ENCODE measurements at places on chromosomes 3 and 15.

DNA sequence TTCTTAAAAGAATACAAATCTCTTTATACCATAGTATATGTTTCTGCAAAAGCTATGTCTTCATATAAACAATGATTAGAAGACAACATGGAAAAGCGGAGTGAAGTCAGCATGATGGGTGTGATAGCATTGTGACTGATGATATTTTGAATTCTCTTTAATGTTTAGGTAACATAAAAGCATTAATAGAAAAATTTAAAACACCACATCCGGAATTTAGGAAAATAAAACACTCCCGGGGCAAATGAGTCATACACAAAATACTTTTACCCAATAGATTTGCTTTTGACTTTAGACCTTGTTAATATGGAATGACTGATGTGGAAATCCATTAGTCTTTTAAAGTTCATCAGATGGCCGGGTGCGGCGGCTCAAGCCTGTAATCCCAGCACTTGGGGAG lies 134.7 kb downstream of the P3H2 start:
- no peak for DNase-seq

DNA sequence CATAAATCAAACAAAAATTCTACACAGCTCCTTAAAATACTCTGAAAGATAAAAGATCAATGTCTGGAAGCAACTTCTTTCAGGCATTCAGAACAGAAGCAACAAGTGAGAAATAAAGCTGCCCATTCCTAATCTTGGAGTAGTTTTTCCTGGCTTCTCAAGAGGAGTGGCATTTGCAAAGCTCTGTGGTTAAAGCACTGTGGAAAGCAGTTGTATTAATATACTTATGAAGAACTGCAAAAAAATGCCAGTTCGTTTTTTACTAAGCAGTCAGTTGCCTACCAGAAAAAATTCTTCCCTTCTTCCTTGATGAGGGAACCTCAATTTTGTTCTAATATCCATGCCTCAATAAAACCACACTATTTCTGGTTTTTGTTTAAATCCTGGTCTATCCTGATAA lies 197.8 kb downstream of the TNIK start:
- no peak for DNase-seq

GRCh38 chr3:126530171-126531050 lies 6.5 kb downstream of the CHST13 start:
- no peak for DNase-seq

DNA sequence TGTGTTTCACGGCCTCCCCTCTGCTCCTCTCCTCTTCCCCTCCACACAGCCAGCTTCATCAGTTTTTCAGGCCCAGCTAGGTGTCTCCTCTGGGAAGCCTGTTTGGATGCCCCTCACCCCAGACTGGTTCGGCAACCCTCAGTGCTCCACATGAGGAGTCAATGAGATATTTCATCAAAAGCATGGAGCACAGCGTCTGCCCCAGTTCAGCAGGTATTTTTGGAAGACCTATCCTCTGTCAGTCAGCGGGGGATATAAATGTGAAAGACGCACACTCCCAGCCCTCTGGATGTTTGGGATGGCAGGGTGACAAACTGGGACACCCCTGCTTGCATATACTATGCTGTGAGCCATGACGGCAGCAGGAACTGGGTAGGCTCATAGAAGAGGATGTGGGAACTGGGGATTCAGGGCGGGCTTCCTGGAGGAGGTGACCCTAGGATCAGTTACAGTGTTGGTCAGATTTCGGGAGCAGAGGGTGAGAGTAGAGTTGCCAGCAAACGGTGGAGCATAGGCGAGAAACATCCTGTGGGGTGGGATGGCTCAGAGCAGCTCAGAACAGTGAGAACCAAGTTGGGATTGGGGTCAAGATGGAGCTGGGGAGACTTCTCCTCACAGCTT lies 42.9 kb downstream of the PXYLP1 start:
- no peak for DNase-seq

- DNase-seq, result no peak
Observed at GRCh38 chr3:171121801-171122200, 95.3 kb upstream of the SLC2A2 start.

DNA sequence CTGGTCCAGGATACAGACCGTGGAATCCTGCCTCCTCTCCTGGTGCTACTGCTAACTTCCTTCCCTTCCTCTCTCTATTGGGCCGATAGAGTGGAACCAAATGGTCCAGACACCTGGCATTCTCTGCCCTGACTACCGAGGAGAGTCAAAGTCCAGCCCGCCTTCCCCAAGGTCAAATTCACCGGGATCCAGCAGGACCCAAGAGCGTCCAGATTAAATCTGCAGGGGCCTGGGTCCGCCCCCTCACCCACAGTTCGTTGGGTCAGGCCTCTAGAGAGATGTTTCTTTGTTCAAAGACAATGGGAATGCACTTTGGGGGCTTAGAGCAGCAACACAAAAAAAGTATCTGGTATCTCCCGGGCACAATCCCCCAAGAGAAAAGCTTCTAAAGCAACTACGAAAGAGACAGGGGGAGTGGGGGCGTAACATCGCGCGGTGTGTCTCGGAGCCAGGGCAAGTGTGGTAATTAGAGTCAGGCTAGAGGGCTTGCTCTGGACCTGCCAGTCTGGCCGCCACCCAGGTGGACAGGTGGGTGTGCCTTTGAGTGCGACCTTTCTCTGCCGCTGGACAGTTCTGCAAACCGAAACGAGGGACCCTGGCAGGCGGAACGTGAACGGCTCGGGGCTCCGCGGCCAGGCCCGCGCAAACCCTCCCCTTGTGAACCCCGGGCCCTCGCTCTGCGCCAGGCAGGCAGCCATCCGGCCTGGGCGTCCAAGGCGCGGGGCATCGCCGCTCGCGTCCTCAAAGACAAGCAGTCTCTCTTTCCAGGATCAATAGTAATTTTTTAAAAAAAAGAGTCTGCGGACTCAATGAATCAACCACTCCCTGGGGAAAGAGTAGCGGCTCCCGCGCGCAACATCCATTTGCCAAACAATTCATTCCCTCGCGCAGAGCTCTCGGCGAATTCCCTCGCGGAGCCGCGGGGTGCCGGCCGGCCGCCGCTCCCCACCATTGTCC lies 806 bp downstream of the KLHL25 start:
- DNase-seq, result peak; percentile 17

DNA sequence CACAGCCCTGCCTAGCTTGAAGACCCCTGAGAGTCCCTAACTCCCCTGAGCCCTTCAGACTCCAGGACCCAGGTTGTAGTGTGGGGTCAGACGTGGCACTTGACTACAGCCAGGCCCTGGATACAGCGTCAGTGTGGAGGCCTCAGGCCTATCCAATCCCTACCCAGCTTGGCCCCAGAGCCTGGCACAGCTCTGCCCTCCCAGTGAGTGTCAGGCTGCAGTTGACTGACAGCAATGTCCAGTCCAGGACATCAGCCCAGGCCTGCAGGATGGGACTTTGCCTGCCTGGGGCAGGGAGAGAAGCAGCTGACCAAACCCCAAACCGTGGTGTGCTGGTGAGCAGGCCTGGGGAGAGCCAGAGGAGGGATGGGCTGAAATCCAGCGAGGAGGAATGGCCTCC lies 27.3 kb downstream of the KLF13 start:
- no peak for DNase-seq

DNA sequence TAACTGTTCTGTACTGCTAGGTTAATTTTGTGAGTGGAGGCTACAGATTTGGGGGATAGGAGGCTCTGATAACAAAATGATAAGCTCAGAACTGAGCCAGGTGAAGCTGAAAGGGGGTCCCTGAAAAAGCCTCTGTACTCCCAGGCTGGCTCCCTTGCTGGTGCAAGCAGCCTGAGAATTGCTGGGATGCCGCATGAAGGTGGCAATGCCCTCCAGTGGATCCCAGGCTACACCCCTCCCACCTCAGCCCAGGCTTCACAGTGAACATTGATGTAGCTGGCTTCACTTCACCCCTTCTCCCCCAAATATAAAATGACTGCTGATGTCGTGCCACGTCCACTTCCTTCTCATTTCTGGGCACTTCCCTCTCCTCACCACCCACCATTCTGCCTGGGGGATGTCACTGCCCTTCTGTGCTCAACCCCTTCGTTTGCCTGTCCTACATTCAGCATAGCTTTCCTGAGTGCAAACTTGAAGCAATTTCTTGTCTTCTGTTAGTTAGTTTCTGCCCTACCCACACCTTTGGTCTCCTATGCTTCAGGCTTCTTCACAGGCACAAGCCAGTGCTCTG lies 9.7 kb upstream of the ARHGEF26 start:
- DNase-seq, result no peak

- no peak for DNase-seq
Observed at GRCh38 chr3:119380697-119381096, 82.7 kb downstream of the TMEM39A start.

- DNase-seq, result no peak
Observed at GRCh38 chr3:95567346-95567745, 1247.0 kb upstream of the EPHA6 start.

GRCh38 chr15:68990231-68990991 lies 24.1 kb upstream of the NOX5 start:
- no peak for DNase-seq

DNA sequence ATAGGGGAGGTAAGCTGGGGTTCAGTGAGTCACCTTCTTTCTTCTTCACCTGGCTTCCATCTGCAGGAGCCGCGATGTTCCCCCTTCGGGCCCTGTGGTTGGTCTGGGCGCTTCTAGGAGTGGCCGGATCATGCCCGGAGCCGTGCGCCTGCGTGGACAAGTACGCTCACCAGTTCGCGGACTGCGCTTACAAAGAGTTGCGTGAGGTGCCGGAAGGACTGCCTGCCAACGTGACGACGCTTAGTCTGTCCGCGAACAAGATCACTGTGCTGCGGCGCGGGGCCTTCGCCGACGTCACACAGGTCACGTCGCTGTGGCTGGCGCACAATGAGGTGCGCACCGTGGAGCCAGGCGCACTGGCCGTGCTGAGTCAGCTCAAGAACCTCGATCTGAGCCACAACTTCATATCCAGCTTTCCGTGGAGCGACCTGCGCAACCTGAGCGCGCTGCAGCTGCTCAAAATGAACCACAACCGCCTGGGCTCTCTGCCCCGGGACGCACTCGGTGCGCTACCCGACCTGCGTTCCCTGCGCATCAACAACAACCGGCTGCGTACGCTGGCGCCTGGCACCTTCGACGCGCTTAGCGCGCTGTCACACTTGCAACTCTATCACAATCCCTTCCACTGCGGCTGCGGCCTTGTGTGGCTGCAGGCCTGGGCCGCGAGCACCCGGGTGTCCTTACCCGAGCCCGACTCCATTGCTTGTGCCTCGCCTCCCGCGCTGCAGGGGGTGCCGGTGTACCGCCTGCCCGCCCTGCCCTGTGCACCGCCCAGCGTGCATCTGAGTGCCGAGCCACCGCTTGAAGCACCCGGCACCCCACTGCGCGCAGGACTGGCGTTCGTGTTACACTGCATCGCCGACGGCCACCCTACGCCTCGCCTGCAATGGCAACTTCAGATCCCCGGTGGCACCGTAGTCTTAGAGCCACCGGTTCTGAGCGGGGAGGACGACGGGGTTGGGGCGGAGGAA lies 2.6 kb downstream of the ISLR2 start:
- DNase-seq, result no peak

- DNase-seq, result no peak
Observed at GRCh38 chr3:42901073-42901415, 4.9 kb upstream of the ZNF662 start.

DNA sequence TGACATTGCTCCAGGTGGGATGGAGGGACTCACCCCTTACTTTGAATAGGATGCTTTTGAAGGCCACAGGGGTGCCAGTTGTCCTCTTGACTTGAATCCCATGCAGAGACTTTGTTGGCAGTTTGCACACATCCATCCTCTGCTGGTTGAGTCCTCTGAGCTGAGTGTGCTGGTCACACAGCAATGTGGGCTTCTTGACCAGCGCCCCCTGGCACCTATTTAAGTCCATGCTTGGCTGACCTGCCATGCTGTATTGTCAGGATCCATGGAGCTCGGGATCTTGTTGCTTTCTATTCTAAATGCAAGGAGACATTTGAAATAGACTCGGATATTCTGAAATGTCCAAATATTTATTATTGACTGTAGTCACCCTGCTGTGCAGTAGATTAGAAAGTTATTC lies 19.8 kb downstream of the RAB7A start:
- no peak for DNase-seq

- no peak for DNase-seq
Observed at GRCh38 chr3:112074616-112075497, 11.3 kb upstream of the C3orf52 start.

- DNase-seq, result peak; percentile 65
Observed at GRCh38 chr3:9500108-9501050, 53.2 kb downstream of the LHFPL4 start.

GRCh38 chr15:73964736-73965093 lies 27.4 kb downstream of the STOML1 start:
- DNase-seq, result peak; percentile 81

DNA sequence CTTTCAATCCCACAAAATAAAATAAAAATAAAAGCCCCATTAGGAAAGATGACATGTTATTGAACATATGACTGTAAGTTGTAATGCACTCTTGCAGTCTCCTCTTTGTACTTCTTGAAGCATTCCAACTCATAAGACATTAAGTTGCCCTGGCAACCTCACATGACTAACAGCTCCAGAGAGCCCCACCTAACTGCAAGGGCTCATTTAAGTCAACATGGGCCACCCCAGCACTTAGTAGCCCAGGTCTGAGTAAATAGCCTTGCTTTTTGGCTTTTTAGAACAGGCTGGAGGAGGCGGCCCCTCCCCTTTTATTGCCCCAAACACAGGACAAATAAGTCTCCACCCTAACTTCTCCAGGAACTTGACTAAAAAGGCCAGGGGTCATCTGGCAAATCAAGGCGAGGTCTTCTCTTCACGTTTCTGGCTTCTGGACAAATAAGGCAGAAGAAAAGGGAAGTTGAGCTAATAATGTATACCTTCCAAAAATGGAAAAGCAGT lies 135.1 kb downstream of the TMCO5A start:
- no peak for DNase-seq

DNA sequence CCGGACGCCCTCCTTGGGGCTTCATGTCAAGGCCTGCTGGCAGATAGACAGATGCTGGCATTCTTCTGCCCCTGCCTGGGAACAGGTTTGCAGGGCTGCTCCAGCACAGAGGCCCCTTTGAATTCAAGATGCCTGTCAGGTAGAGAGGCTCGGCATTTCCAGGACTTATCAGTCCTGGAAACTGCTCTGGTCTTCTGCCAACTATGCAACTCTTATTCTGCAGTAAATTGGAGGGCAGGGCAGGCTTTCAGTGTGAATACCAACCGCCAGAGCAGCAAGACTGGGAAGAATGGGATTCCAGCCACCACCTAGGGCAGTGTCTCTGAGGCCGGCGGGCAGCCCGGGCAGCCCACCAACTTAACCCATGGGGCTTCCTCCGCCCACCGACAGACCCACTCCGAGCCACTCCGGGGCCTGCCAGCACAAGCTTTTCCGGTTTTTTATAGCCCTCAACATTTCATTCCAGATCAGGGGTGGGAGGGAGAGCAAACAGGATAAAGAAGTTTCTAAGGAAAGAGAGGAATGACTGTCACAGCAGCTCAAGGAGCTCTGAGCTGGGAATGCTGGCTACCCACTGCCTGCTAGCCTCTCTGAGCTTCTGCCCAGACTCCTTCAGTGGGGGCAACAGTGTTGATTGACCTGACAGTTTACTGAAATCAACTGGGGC lies 140.9 kb downstream of the NTRK3 start:
- DNase-seq, result no peak
